Thoracic aorta (tissue), 2 donors: ENCODE measurements at places on chromosomes 1 and 21.
A peak's percentile ranks its signal among the peaks of the same experiment; 100 is the strongest.

DNA sequence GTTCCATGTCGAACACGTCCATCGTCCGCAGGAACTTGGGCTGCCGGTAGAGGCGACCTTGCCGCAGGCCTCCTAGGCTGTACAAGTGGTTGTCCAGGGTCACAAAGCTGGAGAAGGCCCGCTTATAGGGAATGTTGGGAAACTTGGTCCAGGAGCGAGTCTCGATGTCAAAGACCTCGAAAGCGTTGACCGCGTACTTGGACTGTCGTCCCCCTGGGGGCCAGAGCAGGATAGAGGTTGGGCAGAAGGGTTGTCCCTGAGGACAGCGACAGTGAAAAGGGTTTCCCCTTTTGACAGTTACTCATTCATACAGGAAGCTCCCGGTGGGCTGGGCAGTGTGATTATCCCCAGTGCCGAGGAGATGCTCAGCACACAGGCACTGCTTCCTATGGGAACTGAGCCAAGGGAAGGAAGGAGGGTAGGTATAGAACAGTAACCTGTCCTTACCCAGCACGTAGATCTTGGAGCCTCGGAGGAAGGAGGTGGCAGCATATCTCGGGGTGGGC lies 17.5 kb downstream of the KLHDC8A start:
- DNase-seq: no peak

DNA sequence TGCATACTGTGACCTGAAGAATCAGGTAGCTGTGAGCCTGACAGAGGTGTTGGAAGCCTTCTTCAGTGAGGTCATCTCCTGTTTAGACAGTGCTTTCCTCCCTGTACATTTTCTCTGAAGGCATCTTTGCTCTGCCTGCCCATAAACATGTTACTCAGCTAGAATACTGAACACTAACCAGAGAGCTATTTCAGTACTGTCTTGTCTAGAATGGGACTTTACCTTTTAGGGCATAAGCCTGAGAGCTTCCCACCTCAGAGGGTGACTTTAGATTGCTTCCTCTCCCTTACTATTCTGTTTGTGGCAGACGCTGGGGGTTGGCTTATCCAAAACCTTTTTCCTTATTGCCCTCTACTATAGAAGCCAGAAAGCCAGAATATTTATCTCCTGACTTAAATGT lies 23.3 kb upstream of the ZNF326 start:
- DNase-seq: no peak

DNA sequence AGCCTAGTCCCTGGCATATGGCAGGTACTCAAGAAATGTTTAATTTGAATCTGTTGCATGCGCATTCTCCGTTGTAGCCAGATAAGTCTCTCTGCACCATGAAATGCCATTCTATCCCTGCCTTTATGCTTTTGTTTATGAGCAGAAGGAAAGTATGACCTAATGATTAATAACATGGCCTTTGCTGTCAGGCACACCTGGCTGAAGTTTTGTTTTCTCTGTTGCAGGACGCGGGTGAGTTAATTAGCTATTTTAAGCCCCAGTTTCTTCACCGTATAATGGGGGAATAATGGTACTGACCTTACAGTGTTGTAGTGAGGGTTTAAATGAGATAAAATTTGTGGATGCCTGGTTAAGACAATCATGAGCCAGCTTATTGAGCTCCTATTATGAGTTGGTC lies 87.7 kb downstream of the ST6GALNAC3 start:
- DNase-seq: no peak

- no peak for DNase-seq
Measured at GRCh38 chr1:170927955-170928840, 7.1 kb upstream of the MROH9 start.

GRCh38 chr1:220791285-220791684 lies 4.6 kb downstream of the MTARC1 start:
- DNase-seq: no peak

- DNase-seq: peak; percentile 84
Measured at GRCh38 chr1:36397378-36398230, at the start of gene LSM10. TSS of gene LSM10 (minus strand) at chr1:36397908. CDS start at chr1:36394129, 3,779 bp downstream.

DNA sequence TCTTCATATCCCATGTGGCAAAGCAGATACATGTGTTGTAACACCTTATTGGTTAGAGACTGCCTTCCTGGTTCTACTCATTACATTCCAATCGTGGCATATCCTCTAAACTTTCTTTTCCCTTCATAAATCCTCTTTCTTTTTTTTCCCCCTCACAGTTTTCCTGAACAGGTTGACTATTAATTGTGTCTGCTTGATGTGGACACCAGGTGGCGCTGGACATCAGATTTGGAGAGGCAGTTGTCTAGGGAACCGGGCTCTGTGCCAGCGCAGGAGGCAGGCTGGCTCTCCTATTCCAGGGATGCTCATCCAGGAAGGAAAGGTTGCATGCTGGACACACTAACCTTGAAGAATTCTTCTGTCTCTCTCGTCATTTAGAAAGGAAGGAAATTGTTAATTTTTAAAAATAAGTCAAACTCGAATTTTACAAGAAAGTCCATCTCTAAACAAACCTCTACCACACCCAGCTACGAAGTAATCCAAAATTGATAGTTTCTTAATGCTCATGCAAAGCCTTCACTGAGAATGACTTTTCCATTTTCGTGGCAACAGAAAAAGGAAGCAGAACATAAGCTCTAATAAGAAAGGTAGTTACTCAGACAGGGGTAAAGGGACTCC lies 59.4 kb upstream of the ASB17 start:
- DNase-seq: peak; percentile 44

DNA sequence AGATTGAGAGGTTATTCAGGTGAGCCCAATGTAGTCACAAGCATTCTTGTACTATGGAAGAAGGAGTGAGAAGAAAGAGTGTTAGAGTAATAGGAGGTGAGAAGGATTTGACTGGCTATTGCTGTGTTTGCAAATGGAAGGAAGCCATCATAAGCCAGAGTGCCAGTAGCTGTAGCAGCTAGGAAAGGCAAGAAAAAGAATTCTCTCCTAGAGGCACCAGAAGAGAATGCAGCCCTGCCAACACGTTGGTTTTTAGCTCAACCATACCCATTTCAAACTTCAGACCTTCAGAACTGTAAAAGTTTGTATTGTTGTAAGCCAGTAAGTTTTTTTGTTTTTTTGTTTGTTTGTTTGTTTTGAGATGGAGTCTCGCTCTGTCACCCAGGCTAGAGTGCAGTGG lies 8.9 kb upstream of the IL12RB2 start:
- no peak for DNase-seq

DNA sequence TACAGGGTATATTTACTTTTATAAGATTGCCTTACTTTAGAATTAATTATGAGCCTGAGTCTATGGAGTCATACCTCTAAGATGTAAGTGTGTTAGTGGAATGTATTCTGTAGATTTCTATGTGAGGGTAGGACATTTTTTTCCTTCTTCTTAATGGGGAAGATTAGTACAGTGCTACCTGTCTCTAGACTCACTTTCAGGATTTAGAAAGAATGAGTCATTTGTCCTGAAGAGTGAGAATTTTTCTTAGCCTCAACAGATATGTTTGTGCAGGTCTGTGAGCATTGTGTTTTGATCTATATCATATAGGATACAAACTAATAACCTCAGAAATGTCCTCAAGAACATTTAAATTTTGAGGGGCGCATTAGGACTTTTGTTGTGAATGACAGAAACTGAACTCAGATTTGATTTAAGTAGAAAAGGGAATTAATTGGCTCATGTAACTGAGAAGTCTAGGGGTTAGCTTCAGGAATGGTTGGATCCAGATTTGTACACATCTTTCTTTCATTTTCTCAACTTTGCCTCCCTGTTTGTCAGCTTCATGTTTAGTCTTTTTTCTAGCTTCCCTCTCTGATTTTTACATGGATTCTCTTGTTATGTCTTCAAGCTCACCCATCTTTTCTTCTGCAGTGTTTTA lies 45.3 kb downstream of the TTC3 start:
- no peak for DNase-seq

- DNase-seq: no peak
Measured at GRCh38 chr1:153553830-153554541, 4.9 kb upstream of the S100A3 start.

DNA sequence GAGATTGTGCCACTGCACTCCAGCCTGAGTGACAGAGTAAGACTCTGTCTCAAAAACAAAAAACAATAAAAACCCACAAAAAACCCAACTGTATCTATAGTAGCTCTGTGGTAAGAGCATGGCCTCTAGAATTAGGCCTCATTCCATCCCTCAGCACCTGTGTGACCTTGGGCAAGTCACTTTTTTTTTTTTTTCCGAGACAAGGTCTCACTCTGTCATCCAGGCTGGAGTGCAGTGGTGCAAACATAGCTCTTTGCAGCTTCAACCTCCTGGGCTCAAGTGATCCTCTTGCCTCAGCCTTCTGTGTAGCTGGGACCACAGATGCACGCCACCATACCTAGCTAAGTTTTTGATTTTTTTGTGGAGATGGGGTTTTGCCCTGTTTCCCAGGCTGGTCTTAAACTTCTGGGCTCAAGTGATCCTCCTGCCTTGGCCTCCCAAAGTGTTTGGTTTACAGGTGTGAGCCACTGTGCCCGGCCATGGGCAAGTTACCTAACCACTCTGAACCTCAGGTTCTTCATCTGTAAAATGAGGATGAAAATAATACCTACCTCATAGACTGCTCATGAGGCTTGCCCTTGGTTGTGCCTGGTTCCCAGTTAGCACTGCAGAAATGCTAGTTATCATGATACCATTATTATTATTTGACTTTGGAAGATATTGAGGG lies 15.3 kb upstream of the MYOM3 start:
- no peak for DNase-seq

GRCh38 chr1:201964261-201964660 lies 9.0 kb downstream of the TIMM17A start:
- DNase-seq: no peak

GRCh38 chr1:187092104-187092503 lies 263.4 kb downstream of the PLA2G4A start:
- DNase-seq: no peak

DNA sequence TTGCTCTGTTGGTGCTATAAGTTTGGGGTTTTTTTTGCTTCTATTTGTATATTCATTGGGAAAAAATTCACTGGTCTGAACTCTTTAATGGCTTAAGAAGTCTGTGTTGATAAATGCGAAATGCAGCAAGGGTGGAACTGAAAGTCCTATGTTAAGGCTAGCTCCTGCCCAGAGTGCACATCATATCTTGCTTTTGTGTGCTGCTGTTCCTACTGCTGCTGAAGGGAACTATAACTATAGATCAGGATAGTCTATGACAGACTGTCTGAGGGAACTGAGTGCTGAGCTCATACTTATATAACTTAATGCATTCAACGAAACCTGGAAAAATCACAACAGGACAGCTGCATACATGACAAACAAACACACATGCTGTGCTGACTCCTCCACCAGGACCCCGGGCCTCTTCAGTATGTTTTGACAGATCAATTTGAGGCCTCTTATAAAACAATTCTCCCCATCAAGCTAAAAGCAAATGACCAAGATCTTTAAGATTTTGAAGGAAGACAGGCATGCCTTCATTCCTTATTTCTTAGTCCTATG lies 1031.5 kb upstream of the ADGRL2 start:
- no peak for DNase-seq

GRCh38 chr1:94194079-94194865 lies 43.1 kb downstream of the ARHGAP29 start:
- DNase-seq: no peak

DNA sequence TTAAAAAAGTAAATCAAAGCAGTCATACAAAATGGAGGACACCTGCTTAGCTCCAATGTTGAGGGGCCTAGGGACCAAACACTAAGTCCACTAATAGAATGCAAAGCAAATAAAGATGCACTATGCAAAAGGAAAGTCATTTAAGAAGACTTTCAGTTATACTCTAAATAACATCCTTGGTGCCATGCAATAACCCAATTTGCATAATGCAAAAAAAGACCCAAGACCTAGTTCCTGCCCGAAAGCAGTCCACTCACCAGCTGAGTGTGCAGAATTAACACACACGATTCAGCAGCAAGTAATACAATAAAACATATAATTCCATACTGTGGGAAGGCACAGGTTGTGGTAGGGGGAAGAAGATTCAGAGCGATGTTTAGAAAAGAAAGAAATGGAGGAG lies 101.8 kb downstream of the TGFBR3 start:
- no peak for DNase-seq

GRCh38 chr1:18947570-18947969 lies 8.9 kb downstream of the IFFO2 start:
- no peak for DNase-seq

DNA sequence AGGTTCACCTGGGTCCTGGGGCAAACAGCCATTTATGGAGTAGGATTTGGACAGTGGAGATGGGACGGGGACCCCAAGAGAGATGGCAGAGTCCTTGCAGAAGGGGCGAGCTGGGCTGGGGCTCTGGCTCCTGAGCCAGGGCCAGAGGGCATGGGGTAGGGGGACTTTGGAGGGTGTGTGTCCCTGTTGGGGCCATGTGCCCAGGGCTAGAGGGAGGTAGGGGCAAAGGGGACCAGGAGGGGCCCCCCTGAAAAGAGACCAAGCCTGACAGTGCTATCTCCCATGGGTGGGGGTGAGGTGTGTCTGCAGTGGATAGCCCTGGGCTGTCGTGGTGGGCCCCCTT lies 92.3 kb downstream of the TRIM11 start:
- DNase-seq: no peak
